ENCODE measurements at places on chromosomes 4 and X.

DNA sequence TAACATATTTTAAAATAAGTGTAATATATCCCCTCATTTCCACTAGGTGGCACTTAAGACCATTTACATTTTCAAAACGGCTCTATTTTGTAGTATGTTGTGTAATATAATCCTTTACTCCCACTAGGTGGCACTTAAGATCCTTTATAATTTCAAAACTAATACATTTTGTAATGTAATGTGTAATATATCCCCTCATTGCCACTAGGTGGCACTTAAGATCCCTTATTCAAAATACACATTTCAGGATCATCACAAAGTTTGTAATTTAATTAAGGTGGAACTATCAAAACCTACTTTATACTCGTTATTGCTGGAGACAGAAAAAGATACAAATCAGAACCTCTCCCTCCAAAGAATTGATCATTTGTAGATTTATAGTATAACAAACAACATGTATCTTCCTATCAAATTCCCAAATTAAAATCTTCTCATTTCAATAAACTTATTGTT is 132.5 kb downstream of the ARHGAP6 start:
- peak; percentile 61 for DNase-seq

DNA sequence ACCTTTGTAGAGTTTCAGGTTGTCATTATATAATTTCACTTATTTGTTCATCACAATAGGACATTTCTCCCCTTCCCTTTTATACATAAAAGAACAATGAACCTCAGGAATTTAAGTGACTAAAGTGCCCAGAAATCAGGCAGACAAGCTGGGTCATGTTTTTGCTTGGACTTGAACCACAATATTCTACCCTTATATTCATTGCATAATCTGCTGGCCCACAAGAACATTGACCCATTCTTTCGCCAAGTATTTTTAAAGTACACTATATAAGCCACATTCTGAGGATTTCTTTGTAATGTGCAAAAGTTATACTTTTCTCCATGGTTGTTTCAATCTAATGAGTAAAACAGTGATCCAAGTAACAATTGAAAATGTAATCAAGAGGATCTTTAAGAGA is 637.5 kb upstream of the SLIT2 start:
- no peak for DNase-seq

- DNase-seq, result no peak
These were observed 93.4 kb upstream of the RAPGEF2 start for GRCh38 chr4:159009521-159009920.

- no peak for DNase-seq
These were observed 29.1 kb upstream of the HTRA3 start for GRCh38 chr4:8240211-8241041.

GRCh38 chrX:29518100-29518499 is 697.3 kb upstream of the MAGEB2 start:
- DNase-seq, result no peak

DNA sequence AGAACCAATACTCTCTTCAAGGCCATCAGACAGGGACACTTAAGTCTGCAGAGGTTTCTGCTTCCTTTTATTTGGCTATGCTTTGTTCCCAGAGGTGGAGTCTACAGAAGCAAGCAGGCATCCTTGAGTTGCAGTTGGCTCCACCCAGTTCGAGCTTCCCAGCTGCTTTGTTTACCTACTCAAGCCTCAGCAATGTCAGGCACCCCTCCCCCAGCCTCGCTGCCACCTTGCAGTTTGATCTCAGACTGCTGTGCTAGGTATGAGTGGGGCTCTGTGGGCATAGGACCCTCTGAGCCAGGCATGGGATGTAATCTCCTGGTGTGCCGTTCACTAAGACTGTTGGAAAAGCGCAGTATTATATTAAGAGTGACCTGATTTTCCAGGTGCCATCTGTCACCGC is 12.6 kb upstream of the UGT2B15 start:
- DNase-seq, result no peak

DNA sequence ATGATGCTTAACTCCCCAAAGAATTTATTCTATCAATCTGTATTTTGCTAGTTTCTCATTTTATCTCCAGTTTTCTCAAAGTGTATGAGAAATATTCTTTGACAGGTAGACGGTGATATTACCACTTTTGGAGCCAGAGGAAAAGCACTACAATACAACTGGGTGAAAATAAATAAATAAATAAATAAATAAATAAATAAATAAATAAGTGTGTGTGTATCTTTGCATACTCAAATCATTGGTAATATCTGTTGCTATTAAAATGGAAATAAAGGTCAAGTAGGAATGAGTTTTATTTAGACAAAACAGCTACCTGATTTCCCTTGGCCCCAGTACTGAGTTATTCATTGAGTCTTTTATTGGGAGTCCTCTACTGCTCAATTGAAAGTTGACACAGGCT is 114.3 kb downstream of the RBMX2 start:
- DNase-seq, result no peak

DNA sequence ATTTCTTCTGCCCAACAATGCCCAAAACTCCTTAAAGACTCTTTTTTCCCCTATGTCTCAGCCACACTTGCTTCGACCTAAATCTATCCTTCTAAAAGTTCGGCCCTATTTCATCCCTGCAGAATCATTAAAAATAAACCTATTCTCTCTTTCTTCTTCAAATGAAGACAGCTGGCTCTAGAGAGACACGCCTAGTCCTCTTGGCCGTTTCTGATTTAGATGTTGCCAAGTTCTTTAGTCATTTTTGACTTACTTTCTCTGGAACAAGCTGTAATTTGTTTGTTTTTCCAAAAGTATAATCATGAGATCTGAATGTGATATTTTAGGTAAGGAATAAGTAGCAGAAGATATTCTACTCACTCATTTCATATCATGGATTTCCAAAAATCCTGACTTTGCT is 211.6 kb downstream of the CENPC start:
- no peak for DNase-seq

DNA sequence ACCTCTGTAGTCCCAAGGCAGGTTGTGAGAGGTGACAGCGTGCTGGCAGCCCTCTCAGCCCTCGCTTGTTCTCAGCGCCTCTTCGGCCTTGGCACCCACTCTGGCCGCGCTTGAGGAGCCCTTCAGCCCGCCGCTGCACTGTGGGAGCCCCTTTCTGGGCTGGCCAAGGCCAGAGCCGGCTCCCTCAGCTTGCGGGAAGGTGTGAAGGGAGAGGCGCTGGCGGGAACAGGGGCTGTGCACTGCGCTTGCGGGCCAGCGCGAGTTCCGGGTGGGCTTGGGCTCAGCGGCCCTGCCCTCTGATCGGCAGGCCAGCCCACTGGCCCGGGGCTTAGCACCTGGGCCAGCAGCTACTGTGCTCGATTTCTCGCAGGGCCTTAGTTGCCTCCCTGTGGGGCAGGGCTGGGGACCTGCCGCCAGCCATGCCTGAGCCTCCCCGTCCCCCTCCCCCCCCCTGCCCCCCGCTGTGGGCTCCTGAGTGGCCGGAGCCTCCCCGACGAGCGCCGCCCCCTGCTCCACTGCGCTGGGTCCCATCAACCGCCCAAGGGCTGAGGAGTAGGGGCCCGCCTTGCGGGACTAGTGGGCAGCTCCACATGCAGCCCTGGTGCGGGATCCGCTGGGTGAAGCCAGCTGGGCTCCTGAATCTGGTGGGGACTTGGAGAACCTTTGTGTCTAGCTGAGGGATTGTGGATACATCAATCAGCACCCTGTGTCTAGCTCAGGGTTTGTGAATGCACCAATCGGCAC is 347.6 kb downstream of the KLHL13 start:
- DNase-seq, result no peak

GRCh38 chr4:41921476-41921875 is 13.8 kb upstream of the TMEM33 start:
- no peak for DNase-seq

- peak; percentile 36 for DNase-seq
These were observed 269.6 kb downstream of the GBA3 start for GRCh38 chr4:22962295-22962694.

Data from GM04504 (cell line).